ENCODE measurements at places on chromosomes 1 and 21.
A peak's percentile ranks its signal among the peaks of the same experiment; 100 is the strongest.

DNA sequence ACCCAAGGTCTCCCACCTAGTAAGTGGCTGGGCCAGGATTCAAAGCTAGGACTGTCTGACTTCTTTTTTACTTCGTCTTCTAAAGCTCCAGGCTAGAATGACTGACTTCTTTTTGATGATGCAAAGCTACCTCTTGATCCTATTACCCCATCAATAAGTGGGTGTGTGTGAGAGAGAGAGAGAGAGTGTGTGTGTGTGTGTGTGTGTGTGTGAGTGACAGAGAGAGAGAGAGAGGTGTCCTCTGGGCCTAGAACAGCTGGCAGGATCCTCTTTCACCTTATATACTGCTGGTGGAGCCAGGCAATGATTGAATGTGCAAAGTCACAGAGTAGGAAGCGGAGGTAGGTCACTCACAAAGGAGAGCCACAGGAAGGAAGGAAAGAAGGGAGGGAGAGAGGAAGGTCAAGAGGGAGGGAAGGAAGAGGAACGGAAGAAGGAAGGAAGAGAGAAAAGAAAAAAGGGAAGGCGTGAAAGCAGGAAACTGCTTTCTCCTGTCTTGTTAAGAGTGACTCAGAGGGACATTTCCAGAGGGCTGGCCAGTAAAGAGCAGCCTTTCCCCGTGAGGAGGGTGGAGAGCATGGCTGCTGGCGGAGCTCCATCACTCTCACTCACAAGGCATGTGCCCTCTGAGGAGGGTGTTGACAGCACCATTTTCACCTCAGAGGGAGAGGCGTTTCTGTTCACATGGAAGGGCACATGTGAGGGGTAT is 68.9 kb downstream of the CDC7 start:
- no peak for DNase-seq

- DNase-seq = no peak
Measured at GRCh38 chr1:193113258-193113991, 8.2 kb upstream of the GLRX2 start.

GRCh38 chr1:207670997-207671396 is 26.1 kb downstream of the CR1L start:
- DNase-seq = no peak

DNA sequence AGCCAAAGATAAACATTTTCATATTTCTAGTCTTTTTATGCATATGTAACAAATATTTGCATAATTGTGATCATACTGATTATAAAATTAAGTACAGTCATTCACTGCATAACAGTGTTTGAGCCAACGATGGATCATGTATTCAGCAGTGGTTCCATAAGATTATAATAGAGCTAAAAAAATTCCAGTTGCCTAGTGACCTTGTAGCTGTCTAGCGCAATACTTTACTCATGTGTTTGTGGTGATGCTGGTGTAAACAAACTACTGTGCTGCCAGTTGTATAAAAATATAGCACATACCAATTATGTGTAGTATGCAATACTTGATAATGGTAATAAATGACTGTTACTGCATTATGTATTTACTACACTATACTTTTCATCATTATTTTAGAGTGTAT is 2.1 kb upstream of the S100A10 start:
- no peak for DNase-seq

DNA sequence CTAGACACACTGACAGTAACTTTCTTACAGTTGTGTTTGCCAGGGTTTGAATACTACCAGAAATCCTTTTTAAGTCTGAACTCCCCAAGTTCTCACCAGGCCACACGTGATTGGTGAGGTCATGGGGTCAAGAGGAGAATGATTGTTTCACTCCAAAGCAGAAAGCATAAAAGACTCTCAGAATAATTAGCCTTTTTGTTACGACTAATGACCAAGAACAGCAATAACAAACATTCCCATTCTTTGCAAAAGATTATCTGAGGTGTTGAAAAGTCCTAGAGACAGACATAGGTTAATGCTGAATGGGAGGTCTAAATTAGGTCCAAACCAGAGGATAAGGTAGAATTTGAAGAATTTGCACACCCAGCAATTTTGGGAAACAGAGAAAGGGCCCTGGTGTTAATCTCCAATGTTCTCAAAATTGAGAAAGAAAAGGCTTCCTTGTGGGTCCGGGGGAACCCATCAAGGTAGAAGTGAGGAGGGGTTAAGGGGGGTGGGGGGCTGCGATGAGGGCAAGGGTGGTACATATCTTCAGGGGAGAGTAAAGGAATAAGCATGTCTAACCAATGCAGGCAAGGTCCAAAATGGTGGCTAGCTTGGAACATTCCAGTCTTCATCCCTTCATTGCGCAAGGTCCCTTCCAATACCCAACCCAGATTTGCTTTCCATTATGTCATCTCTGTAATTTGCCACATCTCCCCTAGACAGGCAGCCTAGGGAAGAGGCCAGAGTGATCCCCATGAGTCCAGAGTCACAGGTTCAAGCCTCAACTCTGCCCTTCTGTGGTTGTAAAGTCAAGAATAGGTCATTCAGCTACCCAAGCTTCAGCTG is 74.6 kb upstream of the NFIA start:
- DNase-seq = no peak

- no peak for DNase-seq
Measured at GRCh38 chr1:26300578-26301275, 5.7 kb downstream of the UBXN11 start.

- no peak for DNase-seq
Measured at GRCh38 chr1:246583448-246584185, 17.4 kb downstream of the CNST start.

DNA sequence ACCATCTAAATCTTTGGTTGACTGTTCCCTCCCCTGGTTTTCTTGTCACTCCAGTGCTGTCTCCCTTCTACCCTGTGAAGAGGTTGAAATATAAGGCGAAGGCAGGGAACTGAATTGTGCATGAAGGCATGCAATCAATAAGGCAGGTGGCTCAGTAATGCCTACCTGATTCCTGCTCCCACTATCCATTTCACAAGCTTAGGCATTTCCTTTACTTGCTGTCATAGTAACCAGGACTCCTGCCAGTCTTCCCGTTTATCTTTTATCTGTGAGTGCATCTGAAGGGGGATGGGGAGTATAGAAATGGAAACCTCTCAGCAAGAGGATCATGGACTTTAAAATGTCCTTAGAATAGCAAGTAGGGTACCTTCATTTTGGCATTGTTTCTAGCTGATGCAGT is 40.5 kb downstream of the MRPS6 start:
- no peak for DNase-seq

GRCh38 chr1:67611846-67612245 is 73.2 kb upstream of the GADD45A start:
- DNase-seq = no peak

- DNase-seq = peak; percentile 2
Measured at GRCh38 chr1:99849413-99849743, 783 bp upstream of the AGL start.

DNA sequence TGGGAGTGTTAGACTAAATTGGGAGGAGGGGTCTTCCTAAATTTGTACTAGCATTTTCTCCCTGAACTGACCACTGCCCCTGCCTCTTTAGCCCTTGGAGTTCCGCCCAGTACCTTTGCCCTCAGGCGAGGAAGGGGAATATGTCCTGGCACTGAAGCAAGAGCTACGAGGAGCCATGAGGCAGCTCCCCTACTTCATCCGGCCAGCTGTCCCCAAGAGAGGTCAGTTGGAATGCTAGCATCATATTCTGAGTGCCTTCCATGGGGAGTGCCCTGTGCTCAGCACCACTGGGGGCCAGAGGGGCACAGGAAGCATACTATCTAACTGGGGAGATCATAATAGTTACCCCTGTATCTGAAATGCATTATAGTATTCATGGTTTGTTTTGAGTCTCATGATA is 10.7 kb downstream of the POLR3GL start:
- DNase-seq = no peak

DNA sequence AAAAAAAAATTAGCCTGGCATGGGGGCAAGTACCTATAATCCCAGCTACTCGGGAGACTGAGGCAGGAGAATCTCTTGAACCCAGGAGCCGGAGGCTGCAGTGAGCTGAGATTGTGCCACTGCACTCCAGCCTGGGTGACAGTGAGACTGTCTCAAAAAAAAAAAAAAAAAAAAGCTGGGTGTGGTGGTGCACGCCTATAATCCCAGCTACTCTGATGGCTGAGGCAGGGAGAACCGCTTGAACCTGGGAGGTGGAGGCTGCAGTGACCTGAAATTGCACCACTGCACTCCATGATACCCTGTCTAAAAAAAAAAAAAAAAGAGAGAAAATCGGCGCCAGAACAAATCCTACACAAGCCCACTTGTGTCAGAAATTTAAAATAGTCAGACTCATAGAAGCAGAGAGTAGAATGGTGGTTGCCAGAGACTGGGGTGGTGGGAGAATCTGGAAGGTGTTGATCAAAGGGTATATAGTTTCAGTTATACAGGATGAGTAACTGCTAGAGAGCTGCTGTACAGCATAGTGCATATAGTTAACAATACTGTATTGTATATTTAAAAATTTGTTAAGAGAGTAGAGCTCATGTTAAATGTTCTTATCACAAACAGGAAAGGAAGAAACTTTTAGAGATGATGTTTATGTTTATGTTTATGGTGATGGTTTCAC is 9.6 kb downstream of the DIP2A start:
- DNase-seq = no peak

DNA sequence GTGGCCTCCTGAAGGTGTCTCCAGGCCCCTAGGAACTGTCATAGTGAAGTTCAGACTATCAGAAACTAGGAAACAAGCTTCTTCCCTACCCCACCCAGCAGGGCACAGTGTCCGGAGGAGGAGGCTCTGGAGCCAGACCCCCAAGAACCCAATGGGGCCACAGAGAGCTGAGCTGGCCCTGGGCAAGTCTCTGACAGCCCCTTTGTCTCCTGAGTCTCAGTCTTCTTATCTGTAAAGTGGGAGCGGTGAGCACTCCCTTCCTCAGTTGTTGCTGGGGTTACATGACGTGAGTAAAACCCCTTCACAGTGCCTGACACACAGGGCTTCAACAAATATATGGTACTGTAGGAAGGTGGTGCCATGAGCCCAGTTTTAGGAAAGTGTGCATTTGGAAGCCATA is 675.8 kb downstream of the MATN1 start:
- DNase-seq = no peak

GRCh38 chr1:151815716-151816327 is 10.6 kb upstream of the LINGO4 start:
- peak; percentile 49 for DNase-seq

DNA sequence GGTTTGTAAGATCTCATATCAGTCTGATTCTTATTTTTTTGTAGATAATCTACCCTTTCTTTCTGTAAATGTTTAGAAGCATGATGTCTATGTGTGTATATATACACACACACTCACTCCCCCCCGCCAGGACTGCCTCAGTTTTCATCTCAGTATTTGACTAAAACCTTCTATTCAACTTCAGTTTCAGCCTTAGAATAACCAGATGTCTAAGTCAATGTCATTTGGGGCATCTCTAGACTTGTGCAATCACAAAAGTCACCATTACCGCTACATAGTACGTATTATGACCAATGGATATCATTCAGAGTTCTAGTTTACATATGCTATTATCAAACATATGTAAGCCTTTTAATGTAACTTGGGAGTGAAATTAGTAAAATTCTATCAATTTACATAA is 53.3 kb upstream of the BOLA1 start:
- DNase-seq = no peak

DNA sequence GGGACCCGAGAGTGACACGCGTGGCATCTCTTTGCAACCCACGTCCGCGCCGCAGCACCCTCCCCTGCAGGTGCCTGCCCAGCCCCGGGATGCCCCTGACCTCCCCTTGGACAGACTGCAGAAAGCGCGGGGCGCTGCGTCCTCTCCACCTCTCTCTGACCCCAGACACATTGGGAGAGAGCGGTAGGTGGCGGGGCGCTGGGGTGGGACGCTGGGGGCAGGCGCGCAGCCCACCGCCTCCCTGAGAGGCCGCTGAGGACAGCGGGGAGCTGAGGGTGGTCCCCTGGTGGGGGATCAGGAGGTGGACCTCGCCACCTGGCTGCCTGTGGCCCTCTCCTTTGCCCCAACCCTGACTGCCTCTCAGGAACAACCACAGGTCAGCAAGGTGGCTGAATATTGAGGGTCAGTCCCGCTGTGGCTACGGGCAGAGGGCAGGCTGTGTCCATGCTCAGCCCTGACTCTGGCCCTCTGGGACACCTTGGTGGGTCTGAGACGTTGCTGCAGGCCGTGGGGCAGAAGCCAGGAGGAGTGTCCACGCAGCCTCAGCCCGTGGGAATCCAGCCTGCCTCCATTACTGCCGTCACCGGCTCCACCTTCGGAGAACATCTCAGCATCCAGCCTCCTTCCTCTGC is 761 bp upstream of the UBE2J2 start:
- no peak for DNase-seq

DNA sequence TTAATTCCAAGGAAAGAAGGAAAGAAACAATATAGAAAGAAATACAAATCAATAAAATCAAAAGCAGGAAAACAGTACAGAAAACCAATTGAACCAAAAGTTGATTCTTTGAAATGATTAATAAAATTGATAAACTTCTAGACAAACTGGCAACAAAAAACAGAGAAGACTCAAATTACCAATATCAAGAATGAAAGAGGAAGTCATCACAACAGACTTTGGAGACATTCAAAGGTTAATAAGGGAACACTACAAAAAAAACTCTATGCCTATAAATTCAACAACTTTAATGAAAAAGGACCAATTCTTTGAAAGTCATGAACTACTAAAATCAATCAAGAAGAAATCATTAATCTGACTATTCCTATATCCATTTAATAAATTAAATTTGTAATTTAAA is 329.3 kb upstream of the NR5A2 start:
- no peak for DNase-seq

GRCh38 chr1:174789399-174789798 is 210.3 kb upstream of the CACYBP start:
- DNase-seq = no peak

DNA sequence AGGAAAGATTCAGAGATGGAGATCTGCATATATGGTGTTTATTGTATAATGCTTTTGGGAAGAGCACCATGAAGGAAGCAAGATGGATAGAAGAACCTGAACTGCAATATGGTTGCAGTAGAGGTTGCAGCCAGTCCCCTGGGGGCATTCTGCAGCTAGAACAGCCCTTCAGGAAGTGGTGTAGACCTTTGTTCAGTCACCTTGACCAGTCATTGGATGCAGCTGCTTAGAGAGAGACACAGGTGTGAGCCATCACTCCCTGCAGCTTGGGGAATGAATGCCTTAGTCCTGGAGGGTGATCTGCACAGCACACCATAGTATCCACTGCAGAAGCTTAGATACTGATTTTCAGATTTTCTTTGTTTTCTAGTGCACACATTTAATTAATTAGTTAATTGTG is 42.3 kb downstream of the NEK7 start:
- DNase-seq = no peak

DNA sequence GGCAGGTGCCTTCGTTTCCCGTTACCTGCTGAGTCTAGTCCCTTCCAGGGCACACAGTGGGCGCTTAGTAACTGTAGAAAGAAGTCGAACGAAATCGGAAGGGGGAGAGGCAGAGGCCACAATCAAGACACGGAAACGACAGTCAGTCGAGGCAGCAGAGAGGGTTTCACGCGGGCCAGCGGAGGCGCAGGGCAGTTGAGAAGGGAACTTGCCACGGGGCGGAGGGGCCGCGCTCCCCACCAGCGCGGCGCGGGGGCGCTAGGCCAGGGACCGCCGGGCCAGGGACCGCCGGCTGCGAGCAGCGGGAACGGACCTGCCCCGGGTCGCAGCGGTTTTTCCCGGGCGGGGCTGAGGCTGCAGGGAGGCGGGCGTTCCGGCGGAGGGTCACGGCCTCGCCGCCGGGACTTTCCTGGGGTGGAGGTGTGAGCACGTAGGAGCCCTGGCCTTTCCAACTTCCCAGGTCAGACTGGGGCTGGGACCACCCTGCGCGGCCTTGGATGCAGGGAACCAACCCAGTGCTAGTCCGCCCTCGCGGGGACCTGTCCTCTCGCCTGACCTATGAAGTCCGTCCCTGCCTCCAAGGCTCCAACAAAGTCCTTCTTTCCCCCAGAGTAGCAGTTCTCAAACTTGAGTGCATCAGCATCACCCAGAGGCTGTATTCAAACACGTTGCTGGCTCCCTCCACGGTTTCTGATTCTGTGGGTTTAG is 150.1 kb upstream of the FGGY start:
- DNase-seq = peak; percentile 37

All from CD4-positive, alpha-beta T cell treated with Interleukin-15 for 4 hours (primary cell).